ENCODE measurements at places on chromosomes 12 and 14.

DNA sequence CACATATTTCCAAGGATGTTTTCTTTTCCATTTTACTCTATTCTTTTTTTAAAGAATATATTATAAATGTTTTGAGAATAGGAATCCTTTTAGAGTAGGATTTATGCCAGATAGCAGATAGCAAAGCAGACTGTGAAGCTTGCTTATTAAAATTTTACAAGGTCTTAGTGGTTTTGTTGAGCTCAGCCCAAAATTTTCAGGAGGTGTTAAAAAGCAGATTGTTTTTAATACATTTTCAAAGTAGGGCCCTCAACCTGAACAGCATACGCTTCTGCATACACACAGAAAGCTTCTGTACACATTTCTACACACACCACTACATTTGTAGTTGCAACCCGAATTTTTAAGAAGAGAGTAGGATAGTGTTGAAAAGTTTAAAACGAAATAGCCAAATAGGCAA is 151.0 kb downstream of the EPS8 start:
- no peak for DNase-seq

DNA sequence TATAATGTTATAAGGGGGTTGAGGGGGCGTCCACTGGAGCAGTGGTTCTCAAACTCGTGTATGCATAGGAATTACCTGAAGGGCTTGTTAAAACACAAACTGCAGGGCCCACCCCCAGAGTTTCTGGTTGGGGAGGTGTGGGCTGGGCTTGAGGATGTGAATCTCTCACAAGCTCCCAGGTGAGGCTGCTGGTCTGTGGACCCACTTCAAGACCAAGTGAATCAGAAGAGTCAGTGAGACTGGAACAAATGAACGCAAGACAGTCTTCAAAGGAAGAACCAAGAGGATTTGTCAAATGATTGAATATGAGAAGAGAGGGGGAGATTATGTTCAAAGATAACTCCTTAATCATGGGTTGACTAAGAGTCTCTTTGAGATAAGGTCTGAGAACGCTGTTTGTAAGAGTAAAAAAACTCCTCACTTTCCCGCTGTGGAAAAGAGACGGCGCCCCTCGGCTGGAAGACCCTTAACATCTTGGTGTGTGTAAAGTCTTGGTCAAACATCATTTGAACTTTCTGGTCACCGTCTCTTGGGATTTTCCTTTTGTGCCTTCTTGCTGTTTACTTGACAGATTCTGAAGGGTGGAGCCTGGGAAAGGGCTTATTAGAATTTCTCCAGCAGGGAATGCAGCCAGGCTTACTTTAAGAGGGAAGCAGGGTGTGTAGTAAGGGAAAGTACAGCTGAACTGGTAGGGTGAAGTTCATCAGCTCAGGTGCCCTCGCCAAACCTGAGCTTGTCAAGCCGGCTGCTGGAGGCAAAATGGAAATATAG is 5.3 kb upstream of the FOXN3 start:
- DNase-seq = no peak

DNA sequence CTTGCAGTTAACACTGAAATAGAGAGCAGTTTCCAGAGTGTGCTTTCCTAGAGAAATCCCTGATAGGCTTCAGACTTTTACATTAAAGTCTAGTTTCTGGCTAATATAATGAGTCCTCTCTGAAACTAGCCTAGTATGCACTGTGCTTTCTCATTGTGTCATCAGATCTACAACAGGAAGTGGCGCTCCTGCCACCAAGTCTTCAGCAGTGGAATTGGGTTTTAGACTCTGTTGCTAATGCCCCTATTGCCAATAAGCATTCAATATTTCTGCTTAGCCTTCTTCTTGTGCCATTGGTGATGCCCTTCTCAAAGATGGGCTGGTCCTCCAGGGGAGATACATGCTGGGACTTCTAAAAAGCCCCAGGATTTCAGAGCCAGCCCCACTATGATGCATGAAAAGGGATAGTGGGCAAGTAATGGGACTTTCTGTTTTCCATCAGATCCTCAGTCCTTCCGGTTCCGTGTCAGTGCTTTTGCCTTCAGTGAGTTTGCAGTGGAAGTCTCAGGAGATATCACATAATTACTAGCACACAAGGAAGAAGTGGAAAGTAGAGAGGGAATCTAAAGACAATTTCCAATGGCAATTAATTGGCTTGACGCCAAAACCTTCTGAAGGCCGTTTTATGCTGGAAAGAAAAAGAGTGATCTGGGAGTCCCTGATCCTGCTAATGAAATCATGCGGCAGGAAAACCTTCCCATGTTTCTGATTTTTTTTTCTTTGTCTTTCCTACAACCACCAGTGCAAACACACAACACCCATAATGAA is 50.0 kb downstream of the SSPN start:
- DNase-seq = no peak

- DNase-seq = no peak
Observed at GRCh38 chr12:53952871-53953734, 1.6 kb upstream of the HOXC12 start.

DNA sequence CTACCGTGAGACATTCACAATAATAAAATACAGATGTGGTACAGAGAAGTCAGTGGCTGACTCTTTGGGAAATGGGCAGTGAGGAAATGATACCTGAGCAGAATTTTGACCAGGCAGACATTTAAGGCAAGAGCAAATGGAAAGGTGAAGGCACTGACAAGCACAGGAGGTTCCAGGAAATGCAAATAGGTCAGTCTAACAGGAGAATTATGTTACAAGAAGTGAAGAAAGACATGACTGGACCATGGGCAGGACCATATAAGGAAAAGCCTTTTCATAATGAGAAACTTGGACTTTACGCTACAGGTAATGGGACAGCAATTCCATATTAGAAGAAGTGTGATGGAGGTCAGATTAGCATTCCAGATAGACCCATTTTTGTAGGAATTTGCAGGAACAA is 338.9 kb downstream of the PDZRN4 start:
- DNase-seq = no peak

GRCh38 chr12:108918206-108918605 is 38.3 kb downstream of the DAO start:
- no peak for DNase-seq

GRCh38 chr14:78605897-78606500 is 435.8 kb downstream of the NRXN3 start:
- DNase-seq = no peak

GRCh38 chr12:62164036-62164435 is 96.2 kb upstream of the USP15 start:
- DNase-seq = no peak

DNA sequence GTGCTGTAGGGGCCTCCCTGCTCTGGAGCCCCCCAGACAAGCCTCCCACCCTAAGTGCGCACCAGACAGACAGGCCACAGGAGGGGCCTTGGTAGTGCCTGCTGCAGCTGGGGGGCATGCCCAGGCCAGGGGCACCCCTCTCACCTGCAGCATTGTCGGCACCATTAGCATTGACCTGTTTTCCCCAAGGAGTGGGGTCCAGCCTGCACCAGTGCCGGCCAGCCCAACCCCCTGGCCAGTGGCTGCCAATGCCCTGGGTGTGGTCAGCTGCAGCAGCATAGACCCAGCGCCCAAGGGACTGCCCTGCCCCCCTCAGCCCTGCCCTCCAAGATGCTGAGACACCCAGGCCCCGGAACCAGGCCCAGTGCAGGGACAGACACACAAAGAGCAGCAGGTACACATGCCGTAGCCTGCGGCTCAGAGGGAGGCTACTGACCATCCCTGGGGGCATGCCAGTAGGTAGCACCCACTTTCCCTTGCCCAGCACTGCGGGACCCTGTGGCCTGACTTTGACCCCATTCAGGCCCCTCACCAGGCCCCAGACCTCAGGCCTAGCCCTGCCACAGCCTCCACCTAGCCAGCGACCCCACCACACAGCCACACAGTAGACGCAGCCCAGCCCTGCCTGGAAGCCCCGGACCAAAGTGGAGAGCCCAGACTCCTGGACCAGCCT is 1.0 kb downstream of the AHNAK2 start:
- no peak for DNase-seq

GRCh38 chr14:97594306-97594705 is 797.1 kb downstream of the VRK1 start:
- no peak for DNase-seq

- DNase-seq = no peak
Observed at GRCh38 chr14:77947372-77947771, 147.5 kb downstream of the ADCK1 start.

- DNase-seq = no peak
Observed at GRCh38 chr12:25574761-25575160, 21.7 kb upstream of the LMNTD1 start.

DNA sequence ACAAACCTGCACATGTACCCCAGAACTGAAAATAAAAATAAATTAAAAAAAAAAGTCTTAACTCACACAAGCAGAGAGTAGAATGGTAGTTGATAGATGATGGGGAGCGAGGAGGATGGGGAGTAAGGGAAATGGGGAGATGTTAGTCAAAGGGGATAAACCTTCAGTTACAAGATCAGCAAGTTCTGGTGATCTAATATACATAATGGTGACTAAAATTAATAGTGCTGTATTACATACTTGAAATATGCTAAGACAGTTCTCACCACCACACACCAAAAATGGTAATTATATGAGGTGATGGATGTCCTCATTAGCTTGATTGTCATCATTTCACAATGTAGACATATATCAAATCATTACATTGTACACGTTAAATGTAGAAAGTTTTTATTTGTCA is 3.2 kb upstream of the C12orf42 start:
- DNase-seq = no peak

- DNase-seq = no peak
Observed at GRCh38 chr14:90517076-90517841, 120.4 kb downstream of the CALM1 start.

DNA sequence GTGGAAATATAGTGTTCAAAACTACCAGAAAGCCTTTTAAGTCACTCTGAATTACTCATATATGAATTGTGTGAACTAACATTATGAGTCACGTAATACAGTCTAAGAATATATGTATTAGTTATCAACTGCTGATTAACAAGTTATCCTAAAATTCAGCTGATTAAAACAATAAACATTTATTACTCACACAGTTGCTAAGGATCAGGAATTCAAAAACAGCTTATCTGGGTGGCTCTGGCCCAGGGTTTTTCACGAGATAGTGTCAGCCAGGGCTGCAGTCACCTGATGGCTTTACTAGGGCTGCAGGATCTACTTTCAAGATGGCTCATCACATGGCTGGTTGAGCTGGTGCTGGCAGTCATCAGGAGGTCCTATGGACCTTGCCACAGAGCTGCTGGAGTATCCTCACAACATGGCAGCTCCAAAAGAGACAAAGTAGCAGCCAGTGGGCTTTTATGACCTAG is 36.5 kb downstream of the CORO1C start:
- DNase-seq = no peak

DNA sequence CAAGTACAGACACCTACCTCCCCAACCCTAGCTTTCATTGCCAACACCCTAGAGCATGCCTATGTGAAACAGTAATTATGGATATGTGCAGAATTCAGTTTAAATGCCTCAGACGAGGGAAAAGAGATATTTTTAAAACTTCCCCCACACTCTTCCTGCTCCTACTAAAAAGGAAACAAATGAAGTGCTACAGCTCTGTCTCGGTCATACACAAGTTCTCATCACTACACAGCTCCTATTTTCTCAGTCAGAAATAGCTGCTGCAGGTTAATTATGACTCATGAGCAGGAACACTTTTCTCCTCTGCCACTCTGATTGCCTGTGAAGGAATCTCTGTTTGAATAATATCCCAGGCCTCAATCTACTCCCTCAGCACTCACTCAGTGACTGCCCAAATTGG is 703.6 kb upstream of the FLRT2 start:
- DNase-seq = no peak

GRCh38 chr14:86430853-86431252 is 900.9 kb downstream of the FLRT2 start:
- no peak for DNase-seq

- DNase-seq = no peak
Observed at GRCh38 chr12:46553266-46553665, 180.7 kb upstream of the SLC38A2 start.

- no peak for DNase-seq
Observed at GRCh38 chr12:67721248-67721647, 72.7 kb downstream of the DYRK2 start.

DNA sequence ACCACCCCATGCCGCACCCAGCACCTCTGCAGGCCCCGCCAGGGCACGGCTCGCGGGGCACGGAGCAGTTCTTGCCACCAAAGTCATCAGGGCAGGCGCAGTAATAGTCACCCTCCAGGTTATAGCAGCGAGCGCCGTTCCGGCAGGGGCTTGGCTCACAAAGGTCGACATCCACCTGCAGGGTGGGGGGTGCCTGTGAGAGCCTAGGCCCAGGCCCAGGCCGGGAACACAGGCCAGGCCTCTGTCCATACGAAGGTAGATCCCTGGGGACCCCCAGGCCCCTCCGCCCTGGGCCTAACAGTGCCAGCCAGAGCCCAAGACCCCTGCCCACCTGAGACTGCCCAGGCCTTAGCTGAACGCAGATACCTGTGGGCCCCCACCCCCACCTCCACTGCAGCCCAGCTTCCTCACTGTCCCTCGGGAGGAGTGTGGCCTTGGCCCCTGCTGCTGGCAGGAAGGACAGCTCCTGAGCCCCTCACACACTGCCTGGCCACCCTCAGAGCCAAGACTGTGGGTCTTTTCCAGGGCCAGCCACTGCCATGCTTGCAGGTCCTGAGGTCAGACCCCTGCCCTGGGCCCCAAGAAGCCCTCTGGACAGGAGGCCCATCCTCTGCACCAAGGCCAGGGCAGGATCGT is 19.3 kb downstream of the JAG2 start:
- no peak for DNase-seq

DNA sequence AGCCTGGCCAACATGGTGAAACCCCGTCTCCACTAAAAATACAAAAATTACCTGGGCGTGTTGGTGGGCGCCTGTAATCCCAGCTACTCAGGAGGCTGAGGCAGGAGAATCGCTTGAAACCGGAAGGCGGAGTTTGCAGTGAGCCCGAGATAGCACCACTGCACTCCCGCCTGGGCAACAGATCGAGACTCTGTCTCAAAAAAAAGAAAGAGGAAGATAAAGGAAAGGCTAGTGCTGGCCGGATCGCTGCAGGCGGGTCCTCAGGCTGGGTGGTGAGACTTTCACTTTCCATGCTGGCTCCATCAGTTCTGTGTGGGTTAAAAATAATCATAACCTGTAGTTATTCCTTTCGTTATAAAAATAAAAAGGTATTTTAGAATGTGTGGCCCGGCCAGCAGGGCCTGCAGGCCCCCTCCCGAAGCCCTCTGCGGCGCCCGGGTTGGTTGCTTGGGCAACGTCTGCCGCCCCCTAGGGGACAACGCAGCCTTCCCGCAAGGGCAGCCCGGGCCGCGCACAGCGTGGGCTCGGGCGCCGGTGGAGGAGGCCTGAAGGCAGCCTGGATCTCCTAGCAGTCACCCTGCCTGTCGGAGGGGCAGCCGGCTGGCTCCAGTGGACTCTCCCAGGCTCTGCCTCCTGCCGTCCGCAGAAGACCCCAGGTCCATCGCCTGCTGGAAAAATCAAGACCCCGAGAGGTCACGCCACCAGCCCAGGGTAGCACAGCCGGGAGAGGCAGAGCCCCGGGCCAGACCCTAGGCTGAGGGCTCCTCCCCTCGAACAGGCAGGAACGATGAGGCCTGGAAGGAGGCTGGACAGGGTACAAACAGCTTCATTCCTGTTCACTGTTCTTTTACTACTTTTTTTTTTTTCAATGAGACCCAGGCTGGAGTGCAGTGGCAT is 5.0 kb upstream of the SLC25A47 start:
- peak; percentile 48 for DNase-seq
